ENCODE measurements at places on chromosomes 1 and 21.

DNA sequence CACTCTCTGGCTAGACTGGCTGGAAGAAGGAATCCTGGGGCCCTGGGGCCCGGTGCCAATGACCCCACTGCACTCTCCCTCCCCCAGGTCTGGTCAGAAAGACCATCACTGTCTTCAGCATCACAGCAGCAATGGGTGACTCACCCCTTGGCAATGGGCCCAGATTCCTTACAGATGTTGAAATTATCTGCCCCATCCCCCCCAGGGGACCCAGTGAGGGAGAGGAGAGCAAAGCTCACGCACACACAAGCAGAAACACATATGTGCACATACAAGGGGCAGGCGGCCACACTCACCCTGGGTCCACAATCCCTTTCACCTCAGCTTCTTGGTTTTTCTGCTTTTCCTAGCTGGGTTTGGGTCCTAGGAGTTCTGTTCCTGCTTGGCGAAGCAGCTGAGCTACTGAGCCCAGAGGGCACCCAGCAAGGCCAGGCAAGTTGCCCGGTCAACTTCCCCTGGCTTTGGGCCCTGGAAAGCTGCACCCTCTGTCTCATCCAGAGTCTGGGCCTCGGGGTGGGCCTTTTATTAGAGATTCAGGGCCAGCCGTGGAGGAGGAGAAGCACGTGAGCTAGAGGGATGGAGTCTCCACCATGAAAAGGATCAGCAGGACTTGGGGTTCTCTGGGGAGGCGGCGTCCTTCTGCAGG, 2.6 kb downstream of the COL16A1 start:
- peak; percentile 70 for DNase-seq

GRCh38 chr1:110434946-110435345, 16.0 kb upstream of the PROK1 start:
- DNase-seq = no peak

DNA sequence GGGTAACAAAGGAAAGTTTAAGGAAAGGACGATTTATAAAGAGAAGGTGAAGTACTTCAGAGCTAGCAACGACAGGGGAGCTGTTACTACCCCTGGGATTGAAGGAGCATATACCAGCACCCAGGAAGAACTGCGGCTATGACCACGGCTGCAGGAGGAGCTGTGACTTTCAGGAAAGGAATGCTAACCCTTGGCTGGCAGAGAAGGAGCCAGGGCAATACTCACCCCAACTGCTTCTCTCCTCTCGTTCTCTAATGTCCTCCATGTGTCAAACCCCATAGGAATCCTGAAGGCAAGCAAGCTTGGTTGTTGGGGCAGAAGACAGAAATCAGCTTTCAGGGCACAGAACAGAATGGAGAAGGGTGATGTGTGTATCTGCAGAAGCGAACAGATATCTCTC, 120.5 kb downstream of the TMEM53 start:
- no peak for DNase-seq

DNA sequence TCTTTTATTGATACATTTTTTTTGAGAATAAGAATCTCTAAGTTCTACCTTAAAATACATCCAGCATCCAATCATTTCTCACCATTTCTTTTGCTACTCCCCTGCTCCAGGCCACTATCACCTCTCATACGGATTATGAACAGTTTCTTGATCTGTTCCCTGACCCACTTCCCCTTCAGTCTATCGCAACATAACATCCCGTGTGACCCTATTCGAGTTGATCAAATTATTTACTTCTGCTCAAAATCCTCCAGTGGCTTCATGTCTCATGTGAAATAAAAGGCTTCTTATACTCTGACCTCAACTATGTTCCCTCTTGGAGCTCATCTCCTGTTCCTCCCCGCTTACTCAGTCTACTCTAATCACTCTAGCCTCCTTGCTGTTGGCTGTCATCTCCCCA, 5.2 kb downstream of the ALG14 start:
- DNase-seq = no peak

- no peak for DNase-seq
Observed at GRCh38 chr1:38489844-38490270, 369.7 kb downstream of the RRAGC start.

GRCh38 chr1:57616921-57617320, 193.1 kb upstream of the DAB1 start:
- no peak for DNase-seq

DNA sequence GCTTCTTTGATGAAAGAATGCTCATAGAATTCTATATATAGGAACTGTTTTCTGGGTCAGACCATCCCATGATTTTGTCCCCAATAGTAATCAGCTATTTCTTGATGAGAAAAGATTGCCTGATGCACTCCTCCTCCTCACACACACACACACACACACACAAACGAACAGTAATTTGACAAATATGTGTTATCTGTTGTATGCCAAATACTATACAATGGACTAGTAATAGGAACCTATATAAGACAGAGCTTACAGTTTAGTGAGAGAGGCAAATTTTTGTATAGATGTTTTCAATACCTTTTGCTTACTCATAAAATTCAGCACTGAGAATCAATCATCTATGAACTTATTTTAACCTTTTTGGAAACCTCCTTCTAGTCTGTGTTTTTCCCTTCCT, 76.8 kb downstream of the PLA2G4A start:
- DNase-seq = no peak

DNA sequence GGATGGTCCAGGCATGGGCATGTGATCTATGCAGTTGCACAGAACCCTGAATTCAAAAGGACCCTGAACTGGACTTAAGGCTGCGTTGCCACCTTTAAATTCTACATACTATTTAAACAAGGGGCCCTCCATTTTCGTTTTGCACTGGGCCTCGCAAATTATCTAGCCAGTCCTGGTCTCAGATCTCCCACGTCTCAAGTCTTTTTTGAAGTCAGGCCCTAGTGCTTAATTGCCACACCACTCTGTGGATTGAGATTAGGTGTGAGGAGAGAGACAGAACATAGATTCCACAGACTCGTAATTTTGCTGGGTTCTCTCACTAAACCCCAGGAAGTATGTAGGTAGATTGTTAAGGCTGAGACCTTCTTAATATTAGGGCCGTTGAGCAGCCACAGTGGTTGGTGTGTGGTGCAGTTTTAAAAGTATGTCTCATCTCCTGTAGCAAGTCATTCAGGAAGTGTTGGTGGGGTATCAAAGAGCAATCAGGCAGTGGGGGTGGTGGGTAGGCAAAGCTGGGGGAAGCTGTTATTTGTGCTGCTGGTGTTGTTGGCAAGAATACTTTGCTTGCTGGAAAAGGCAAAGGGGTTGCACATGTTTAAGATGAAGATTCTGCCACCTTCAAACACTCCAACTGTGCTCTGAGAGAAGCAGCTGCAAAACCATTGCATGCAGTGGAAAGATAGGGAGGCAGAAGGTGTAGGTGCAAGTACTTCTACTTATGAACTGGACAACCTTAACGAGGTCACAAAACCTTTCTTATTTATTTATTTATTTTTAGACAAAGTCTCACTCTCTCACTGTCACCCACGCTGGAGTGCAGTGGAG, 11.2 kb downstream of the CD84 start:
- DNase-seq = no peak

GRCh38 chr1:230120921-230121381, 53.9 kb downstream of the GALNT2 start:
- no peak for DNase-seq

DNA sequence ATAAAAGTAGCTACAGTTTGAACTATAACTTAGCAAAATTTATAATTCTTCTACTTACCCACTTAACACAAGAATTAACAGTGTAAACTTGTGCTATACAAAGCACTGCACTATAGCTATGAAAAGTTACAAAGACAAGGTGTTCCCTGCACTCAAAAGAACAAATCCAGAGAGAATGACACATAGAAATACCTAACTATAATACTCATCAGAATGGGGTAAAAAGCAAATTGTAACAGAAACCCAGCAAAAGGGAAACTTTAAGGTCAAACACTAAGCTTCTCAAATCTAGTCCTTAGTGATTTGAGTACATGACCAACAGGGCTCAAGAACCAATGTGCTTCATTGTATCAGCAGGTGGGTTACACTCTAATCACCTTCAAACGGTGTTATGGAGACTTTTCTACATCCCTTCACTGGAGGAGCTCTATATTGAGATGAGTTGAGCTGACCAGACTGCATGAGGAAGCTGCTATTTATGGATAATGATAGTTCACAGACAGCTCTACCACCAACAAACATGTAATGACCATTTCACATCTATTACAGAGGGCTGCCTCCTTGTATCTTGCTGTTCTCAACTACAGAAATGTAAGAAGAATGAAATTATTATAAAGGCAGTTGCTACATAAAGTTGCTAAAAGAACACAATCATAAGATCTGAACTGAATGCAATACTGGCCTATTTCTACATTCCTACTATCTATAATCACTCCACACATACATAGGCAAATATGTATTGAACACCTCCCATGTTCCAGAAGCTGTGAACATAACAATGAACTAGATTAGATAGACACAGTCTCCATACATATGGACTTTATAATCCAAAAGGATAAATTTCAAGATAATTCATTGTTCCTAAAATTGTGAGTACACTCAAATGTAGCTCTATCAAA, 47.6 kb downstream of the PIK3R3 start:
- no peak for DNase-seq

DNA sequence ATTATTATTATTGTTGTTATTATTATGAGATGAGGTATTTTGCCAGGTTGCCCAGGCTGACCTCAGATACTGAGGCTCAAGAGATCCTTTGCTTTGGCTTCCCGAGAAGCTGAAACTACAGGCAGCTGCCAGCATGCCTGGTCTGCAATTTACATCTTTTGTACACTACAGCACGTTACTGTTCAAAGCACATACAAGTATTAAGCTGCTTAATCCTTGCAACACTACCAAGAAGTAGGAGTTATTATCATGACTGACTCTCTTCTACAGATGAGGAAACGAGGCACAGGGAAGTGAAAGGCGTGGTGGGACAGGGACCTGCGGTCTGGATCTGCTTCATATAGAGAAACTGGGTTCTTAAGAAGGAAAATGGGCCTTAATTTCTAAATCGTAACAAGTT, 11.6 kb downstream of the ERG start:
- DNase-seq = no peak

DNA sequence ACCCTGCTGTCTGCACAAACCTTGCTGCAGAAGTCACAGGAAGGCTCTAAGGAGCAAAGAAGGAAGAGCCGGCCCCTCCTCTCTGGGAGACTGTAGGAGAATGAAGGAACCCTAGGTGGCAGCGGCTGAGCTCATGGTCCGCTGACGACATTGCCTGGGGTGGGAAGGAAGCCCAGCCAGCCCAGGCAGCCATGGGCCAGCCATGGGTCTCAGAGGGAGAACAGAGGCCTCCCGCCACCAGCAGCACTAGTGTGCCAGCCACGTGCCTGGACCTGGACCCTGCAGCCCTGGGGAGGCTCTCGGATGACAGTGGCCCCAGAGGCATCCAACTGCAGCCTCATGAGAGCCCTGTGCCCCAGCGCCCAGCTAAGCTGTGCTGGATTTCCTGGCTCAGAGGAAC, 49.2 kb upstream of the POFUT2 start:
- no peak for DNase-seq

DNA sequence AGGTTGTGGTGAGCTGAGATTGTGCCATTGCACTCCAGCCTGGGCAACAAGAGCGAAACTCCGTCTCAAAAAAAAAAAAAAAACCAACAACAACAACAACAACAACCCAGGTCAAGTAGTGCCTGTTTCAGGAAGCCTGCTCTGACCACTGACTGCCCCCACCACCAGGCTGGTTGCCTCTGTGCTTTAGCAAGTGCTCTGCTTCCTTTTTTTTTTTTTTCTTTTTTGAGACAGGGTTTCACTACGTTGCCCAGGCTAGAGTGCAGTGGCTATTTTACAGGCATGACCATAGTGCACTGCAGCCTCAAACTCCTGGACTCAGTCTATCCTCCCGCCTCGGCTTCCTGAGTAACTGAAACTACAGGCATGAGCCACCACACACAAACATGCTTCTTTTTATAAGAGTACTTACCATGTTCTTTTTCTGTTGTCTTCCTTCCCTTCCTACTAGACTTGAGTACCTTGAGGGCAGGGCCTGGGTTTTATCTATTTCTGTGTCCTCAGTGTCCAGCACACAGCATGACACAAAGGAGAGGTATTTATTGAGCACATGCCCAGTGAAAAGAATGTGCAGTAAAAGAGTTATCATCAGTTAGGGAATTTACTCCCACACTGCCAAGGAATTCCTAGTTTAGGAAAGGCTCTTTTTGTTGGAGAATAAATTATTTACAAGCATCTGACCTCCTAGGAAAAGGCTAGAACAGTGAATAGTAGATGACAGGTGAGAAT, 9.9 kb upstream of the COA7 start:
- DNase-seq = no peak

GRCh38 chr1:22296701-22297591, 154.0 kb upstream of the WNT4 start:
- DNase-seq = peak; percentile 28

- DNase-seq = no peak
Observed at GRCh38 chr1:34839526-34840305, 19.8 kb downstream of the SMIM12 start.

GRCh38 chr1:97412737-97413136, 508.1 kb downstream of the DPYD start:
- DNase-seq = no peak

GRCh38 chr1:30908696-30909364, at the start of gene SDC3:
Gene SDC3 (minus strand): TSS chr1:30908758. CDS start chr1:30908586, 172 bp downstream.
- DNase-seq = no peak

GRCh38 chr1:179825206-179825605, 52.4 kb downstream of the TOR1AIP2 start:
- no peak for DNase-seq

DNA sequence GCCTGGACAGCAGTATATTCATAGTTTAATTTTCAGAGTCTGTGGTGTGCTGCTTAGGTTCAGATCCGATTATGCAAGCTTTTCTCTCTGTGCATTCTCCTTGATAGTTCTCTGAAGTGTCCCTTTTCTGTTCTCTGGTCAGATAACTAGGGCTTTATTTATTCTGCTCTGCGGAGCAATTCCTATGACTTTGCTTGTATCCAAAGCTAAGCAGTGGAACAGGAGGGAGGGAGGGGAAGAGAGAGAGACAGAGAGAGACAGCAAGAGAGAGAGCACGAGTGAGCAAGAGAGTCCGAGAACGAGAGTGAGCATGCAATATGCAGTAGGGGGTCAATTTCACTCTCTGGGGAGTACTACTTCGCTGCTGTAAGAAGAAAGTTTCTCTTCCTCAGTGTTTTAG, 113.3 kb downstream of the XPR1 start:
- DNase-seq = no peak

- no peak for DNase-seq
Observed at GRCh38 chr21:31909153-31910073, 36.6 kb downstream of the HUNK start.

DNA sequence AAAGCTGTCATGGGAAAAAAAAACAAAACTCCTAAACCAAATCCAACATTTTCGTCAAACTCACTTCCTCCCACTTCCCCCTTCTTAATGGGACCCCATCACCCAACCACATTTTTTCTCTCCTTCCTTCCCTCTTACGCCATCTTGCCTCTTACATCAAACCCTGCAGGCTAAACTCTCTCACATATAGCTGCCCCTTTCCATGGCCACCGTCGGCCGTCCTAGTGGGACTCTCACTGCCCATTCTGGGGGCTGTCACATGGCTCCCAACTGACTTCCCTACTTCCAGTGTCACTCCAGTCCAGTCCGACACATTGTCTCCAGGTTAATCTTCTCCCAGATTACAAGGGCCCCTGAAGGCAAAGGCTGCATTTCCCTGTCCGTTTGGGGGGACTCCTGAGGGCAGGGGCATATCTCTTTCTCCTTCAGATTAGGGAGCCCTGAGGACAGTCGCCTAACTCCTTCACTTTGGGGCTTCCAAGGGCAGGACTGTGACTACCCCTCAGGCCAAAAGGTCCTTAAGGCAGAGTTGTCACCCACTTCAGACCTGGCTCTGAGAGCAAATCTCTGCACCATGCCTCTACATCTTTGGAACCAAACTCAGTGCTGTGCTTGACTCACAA, 658 bp downstream of the UBXN11 start:
- DNase-seq = no peak

- peak; percentile 63 for DNase-seq
Observed at GRCh38 chr1:25799935-25800702, at the start of gene SELENON. Gene SELENON (plus strand): TSS chr1:25800193. CDS start chr1:25800231, 38 bp downstream.

Data from liver (tissue), 10 donors.